ENCODE measurements at places on chromosomes 12 and 14. TPM values are rescaled to one million over a fixed set of nuclear protein-coding genes. Genes with fewer than 3 reads are reported as not detected.

MED13L gene
- 90.3 TPM for total RNA-seq

ANO6 gene
- total RNA-seq, result 19.0 TPM

GALNT16 gene
- not detected for total RNA-seq

BCL7A gene
- total RNA-seq, result 19.9 TPM

P2RX2 gene
- not detected for total RNA-seq

ANKS1B gene
- not detected for total RNA-seq

KRT75 gene
- total RNA-seq, result not detected

TBC1D30 gene
- total RNA-seq, result 0.55 TPM

All from K562 (cell line).